ENCODE measurements at places on chromosomes 7 and 10.

GRCh38 chr10:100419911-100420449 lies 42.8 kb upstream of the WNT8B start:
- no peak for DNase-seq

DNA sequence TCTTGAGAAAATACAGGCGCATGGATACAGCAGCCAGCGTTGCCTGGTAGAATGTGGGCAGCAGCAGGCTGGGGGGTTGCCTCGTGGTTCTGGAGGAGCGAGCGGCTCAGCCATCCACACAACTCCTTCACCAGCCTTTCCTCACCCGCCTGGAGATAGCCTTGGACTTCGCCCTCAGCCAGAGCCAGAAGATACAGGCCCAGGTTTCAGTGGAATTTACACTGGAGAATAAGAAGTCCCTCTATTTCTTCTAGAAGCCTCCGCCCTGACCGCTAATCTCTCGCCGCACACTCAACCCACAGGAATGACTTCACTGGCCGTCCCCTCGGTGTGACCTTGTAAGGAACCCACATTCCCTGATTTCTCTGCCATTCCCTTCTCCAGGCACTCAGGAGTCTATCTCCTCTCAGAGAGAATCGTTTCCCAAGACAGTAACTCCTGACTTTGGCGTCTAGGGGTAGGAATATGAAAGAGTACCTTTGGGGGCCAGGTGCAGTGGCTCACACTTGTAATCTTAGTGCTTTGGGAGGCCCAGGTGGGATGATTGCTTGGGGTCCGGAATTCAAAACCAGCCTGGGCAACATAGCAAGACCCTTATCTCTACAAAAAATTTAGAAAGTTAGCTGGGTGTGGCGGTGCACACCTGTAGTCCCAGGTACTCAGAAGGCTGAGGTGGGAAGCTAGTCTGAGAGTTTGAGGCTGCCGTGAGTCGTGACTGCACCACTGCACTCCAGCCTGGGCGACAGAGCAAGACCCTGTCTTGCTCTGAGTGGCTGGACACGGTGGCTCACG lies 52.0 kb upstream of the ECHDC3 start:
- DNase-seq, result no peak

DNA sequence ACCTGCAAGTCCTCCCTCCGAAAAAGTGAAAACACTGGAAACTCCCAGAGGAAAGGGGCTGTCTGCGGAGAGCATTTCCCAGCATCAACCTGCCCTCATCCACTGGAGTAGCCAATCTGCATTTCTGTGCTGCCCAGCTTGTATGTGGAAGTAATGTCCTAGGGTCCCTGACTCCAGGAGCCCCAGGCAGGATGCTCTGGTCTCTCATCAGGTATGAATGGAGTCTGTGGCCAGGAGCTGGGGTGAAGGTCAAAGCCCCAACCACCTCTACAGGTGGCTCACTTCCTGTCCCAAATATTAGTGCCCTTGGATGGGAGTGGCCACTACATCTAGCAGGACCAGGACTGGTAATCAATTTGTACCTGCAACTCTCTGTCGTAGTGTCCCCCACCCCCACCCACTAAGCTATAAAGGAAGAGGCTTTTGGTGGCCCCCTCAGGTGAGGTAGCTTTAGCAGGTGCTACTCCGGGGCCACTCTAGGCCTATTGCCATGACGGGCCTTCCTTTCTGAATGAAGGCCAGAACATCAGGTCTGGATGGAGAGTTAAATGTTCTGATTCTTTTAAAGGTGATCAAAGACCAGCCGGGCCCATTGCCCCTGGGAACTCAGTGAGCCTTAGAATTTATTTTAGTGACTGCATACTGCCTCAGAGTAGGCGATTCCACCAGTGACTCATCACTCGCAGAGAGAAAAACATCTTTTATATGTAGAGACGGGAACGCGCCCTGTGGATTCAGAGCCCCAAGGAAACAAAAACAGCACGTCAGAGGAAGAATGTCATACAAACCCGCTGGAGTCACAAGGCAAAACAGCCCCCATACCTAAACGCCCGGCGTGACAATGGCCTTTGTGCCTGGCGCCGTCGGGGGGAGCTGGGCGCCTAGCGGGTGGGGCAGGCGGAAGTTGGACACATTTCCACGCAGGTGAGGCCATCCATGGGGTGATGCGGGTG lies 13.0 kb downstream of the EN2 start:
- no peak for DNase-seq

GRCh38 chr7:30437823-30438574 lies 40.6 kb downstream of the NOD1 start:
- no peak for DNase-seq

GRCh38 chr7:150400008-150400787 lies 21.1 kb downstream of the ZNF775 start:
- no peak for DNase-seq

- DNase-seq, result no peak
Measured at GRCh38 chr7:144508702-144509101, 105.2 kb upstream of the NOBOX start.

GRCh38 chr10:35446439-35446838 lies 110.1 kb downstream of the CCNY start:
- no peak for DNase-seq

- DNase-seq, result no peak
Measured at GRCh38 chr10:26357203-26357602, 80.9 kb upstream of the APBB1IP start.

DNA sequence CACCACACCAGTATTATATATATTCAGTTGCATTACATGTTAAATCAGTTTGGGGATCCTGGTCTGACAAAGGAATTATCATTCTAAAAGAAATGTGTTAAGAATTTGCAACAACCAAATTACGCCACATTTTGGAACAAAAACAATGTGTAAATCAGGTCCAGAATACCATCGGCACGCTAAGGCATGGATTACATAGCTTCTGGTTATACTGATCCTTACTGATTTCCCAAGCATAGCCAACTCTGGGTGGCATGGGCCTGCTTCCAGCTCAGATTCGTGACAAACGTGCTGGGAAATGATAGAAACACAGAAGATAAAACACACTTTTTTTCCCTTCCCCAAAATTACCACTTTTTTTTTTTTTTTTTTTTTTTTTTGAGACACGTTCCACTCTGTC lies 660.0 kb downstream of the SORCS1 start:
- no peak for DNase-seq

DNA sequence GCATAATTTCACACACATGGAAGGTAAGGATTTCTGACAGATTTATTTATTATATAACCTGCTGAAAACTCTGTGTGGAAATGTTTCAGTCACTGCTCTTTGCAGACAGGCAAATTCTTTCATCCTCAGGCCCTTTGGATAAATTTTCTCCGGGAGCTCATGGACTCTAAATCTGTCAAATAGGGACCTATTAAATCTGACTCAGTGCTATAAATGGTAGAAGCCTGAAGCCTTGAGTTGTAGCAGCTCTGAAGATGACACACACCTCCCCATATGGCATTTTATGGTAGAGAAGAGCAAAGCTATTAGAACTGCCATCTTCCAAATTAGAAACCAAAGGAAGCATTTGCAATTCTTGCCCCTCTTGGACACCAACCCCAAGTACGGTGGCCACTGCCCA lies 808.7 kb downstream of the XPNPEP1 start:
- no peak for DNase-seq

GRCh38 chr7:68512466-68512865 lies 1085.8 kb upstream of the AUTS2 start:
- no peak for DNase-seq

- no peak for DNase-seq
Measured at GRCh38 chr10:73909540-73910115, 1.3 kb upstream of the PLAU start.

DNA sequence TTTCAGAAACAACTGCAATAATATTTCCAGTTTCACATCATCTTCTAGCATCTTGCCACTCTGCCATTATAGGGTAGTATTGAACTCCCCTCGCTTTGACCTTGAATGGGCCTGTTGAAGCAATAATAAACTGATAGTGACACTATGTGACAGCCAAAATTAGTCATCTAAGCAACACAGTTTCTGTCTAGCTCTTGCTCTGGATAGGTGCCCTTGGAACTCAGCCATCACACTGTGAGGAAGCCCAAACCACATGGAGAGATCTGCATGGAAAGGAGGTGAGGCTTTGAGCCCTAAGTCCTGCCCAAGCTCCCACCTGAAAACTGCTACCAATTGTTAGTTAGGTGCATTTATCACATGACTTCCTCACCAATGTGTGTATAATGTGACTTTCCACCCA lies 18.1 kb upstream of the KCND2 start:
- DNase-seq, result no peak

DNA sequence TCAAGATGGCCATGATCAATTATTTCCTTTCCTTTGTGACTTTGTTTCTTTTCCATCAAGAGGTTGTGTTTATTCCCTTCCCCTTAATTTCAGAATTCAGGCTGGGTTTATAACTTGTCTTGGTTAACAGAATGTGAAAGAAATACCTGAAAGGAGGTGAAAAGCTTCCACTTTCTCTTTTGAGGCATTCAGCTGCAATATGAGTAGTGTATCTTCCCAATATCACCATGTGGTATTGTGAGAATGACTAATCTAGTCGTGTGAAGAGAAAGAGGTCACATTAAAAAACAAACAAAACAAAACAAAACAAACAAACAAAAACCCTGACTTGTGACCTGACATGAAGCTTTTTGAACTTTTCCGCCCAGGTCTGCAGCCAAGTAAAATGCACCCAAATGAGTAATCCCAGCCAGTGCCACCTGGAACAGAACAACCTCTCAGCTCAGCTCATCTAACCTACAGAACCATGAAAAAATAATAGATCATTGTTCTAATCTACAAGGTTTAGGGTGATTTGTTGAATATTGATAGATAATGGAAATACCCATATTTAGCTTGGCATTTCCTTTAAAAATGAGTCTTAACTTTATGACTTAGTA lies 70.8 kb upstream of the TEX47 start:
- no peak for DNase-seq

DNA sequence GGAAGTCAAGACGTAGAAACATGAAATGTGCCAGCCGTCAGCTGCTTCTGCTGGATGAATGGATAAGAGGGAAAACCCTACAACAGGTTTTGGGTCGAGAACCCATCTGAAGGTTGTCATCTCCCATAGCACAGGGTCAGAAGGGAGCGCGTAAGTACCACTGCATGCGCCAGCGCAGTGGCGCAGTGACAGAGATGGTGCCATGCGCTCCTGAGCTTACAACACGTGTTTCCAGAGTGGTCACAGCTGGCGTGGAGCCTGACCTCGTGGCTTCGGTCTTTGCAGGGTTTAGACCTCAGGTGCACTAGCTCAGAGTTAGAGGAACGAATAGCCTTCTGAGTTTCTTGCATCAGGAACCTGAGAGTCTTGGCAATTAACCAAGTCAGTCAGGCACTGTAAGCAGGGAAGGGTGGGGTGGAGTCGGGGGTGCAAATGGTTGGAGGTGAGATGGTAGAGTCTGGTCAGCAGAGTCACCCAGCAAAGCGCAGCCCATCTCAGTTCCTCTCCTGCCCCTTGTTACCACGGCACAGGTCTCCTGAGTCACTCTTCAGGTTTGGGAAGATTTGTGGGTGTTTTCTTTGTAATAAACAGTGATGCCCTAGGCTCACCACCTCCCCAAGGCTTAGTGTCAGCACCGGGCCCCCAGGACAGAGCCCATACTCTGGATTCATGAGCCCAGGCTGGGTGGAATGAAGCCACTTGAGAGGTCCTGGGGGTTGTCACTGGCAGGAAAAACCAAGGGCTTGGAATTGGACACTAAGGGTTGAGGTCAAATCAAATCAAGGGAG lies 84.1 kb upstream of the PPIF start:
- DNase-seq, result no peak

GRCh38 chr7:85600395-85600794 lies 413.5 kb upstream of the SEMA3D start:
- DNase-seq, result no peak

GRCh38 chr10:43811871-43812270 lies 163.2 kb upstream of the ZNF32 start:
- DNase-seq, result no peak

DNA sequence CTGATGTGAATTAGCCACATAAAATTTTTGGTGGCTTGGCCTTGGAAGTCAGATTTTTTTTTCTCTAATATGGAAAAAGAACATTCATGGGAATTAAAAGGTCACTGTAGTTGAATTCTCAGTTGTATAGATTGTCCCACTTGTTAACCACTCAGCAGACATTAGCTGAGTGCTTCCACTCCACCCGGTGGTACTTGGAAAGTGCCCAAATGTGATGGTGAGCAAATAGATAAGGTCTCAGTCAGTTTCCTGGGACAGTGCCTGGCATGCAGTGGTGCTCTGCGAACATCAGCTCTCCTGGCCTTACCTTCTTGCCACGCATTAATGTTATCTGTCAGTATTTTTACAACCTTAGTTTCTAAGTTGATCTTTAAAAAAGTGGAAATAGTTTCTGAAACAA lies 1.4 kb downstream of the ATP5F1C start:
- no peak for DNase-seq

DNA sequence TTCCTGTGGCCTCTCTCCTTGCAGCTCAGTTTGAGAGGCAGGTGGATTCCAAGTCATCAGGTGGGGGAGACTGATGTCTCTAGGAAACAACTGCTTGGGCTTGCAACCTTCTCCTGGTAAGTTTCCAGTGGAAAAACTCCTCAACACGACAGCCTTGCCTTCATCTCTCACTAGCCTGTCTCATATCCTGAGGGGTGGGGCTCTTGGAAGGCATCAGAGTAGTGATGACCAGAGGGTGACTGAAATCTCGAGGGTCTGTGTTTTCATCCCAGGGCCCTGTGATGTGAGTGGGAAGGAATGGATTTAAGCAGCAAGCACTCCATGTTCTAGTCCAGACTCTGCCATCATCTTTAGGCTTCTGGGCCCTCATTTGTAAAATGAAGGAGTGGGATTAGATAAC lies 107.0 kb downstream of the NRP1 start:
- no peak for DNase-seq

GRCh38 chr7:95102662-95103061 lies 195.3 kb downstream of the PPP1R9A start:
- no peak for DNase-seq

DNA sequence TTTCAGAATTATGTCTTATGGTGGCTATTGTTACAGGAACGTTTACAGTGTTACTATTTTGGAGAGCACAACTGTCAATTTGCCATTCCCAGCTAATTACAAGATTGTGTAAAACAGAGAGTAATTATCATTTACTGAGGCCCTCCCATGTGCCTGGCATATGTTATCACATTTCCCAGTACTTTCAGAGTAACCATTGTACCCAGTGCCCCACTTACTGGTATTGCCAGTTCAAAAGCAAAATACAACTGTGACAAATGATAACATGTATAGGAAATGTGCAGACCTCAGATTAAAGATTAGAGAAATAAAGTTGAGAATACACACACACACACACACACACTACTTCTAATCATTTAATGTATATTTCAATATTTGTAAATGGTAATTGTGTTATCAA lies 572.5 kb downstream of the POM121L12 start:
- no peak for DNase-seq
